EL (cell line): ENCODE measurements at places on chromosomes 3 and 15.

- peak; percentile 58 for DNase-seq
These were observed 32.8 kb upstream of the UBE2E2 start for GRCh38 chr3:23170291-23170690.

- no peak for DNase-seq
These were observed 69.1 kb downstream of the PEX5L start for GRCh38 chr3:179967622-179968021.

DNA sequence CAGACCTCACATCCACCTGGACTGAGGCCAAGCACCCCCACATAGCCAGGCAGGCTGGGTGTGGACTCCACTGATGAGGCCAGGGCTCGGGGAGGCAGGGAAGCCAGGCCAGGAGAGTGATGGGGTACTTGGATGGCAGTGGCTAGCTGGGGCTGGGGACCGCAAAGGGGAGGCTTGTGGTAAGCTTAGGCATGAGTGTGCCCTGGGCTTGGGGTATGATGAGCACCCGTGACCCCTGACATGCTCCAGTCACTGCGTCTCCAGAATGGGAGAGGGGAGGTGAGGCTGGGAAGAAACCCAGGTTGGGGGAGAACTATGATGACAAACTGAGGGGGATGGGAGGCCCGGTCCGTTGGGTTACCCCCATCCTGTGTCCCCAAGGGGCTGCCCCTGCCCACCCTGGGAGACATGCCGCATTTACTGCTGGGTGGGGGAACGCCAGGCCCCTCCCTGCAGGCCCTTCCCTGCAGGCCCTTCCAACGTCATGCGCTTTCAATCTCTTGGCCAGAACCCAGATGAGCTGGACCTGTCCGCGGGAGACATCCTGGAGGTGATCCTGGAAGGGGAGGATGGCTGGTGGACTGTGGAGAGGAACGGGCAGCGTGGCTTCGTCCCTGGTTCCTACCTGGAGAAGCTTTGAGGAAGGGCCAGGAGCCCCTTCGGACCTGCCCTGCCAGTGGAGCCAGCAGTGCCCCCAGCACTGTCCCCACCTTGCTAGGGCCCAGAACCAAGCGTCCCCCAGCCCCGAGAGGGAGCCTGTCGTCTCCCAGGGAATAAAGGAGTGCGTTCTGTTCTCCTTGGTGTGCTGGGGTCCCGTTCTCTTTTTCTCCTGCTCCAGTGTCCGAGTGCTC, 34.1 kb downstream of the TSPAN3 start:
- DNase-seq = no peak

DNA sequence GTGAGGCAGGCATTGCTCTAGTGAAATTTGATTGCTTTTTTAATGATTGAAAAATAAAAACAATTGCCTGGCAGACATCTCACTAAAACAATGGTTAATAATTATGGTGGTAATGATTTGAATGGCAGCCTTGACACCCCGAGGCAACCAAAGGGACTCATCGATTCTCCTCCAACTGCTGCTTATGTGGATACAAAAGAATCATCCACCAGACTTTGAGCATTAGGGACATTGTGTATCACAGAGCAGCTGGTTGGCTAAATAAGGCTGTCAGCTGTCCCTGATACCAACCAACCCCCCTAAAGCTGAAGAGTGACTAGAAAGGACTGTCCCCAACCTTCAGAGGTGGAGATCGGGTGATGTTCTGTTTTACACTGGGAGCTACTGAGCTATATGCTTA, 1.7 kb upstream of the CD47 start:
- DNase-seq = no peak

DNA sequence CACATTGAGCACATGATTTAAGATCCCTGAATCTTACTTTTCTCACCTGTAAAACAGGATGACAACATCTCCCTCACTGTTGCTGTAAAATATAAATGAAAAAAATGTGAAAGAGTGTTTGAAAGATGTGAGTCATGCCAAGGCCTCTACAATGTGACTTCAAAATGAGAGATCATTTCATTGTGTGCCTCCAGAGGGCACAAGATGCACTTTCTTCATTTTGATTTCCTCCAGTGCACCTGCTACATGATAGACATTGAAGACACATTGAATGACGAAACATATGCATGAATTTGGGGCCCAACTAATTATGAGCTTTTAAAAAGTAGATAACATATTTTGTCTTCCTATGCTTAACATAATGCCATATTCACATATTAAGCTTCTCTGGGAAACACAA, 170.3 kb downstream of the MOBP start:
- peak; percentile 63 for DNase-seq

- DNase-seq = no peak
These were observed 6.7 kb downstream of the LNP1 start for GRCh38 chr3:100407977-100408532.

GRCh38 chr3:45705839-45706808, 16.9 kb downstream of the SACM1L start:
- DNase-seq = no peak

DNA sequence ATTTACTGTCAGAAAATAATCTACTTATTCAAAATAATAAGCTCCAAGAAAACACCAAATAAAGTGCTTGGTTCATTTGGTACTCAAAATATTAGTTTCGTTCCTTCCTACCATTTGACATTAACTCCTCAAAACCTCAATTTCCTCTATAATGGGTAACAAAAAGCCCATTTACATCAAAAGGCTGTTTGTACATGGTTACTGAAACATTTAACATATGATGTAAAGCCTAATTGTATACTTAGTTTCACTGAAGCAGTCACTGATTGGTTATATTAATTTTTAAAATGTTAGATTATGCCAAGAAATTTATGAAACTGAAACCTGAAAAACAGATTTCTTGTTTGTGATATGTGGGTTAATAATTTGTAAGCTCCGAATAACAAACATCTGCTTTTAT, 14.7 kb downstream of the XRN1 start:
- no peak for DNase-seq

- no peak for DNase-seq
These were observed 210.8 kb downstream of the VPS13C start for GRCh38 chr15:61849447-61849846.
